ENCODE measurements at places on chromosomes 2 and 18.
A peak's percentile ranks its signal among the peaks of the same experiment; 100 is the strongest.

DNA sequence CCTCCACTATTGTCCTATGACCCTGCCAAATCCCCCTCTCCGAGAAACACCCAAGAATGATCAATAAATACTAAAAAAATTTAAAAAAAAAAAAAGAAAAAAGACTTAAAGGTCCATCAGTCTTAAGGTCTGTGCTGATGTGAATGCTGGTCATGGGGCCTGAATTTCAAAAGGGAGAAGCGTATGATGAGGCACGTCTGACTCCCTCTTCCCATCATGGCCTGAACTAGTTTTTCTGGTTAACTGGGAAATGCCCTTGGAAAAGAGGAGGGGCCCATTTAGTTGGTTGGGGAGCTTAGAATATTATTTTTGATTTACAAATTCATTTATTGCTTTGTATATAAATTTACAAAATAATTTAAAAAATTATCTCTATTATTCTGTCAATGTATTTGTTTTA is 291.0 kb upstream of the CDH19 start:
- no peak for DNase-seq

- no peak for DNase-seq
Observed at GRCh38 chr2:239528883-239529282, 128.1 kb upstream of the HDAC4 start.

GRCh38 chr2:42809819-42810120 is 17.4 kb upstream of the HAAO start:
- peak; percentile 42 for DNase-seq

GRCh38 chr2:88874063-88874657 is 182.7 kb downstream of the RPIA start:
- DNase-seq = no peak

DNA sequence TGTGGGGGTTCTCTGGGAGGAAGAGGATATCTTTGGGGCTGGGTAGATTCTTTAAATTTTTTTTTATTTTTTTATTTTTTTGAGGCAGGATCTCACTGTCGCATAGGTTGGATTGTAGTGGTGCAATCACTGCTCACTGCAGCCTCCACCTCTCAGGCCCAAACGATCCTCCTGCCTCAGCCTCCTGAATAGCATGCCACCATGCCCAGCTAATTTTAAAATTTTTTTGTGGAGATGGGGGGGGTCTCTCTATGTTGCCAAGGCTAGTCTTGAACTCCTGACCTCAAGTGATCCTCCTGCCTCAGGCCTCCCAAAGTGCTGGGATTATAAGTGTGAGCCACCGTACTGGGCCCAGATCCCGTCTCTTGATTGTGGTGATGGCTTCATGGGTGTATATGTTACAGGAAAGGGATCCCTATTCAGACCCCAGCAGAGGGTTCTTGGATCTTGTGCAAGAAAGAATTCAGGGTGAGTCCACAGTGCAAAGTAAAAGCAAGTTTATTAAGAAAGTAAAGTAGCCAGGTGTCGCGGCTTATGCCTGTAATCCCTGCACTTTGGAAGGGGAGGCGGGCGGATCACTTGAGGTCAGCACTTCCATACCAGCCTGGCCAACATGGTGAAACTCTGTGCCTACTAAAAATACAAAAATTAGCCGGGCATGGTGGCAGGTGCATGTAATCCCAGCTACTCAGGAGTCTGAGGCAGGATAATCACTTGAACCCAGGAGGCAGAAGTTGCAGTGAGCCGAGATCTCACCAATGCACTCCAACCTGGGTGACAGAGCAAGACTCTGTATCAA is 2.0 kb upstream of the C2orf68 start:
- DNase-seq = no peak

DNA sequence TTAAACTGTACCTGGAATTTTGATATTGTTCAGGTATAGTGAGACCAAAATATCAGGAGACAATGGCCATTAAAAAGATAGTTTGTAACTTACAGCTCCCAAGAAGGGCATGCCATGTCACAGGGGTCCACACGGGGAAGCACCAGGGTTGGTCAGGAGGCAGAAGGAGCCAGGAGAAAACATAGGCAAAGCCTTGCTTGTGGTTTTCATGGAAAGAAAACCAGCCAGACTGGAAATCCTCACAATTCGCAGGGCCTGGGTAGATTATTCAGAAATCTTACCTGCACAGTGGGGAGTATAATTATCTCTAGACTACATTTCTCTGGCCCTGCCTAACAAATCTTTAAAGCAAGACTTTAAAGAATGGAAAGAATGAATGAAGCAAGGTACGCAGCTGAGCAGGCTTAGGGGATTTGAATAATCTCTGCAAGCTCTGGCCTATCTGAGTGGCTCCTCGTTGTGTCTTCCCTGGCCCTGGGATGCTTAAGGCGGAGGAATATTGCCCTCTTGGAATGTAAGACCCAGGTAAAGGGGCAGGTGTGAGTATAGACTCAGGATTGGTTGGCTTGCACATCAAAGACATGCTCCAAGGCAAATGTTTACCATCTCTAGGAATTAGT is 66.9 kb upstream of the CDC42EP3 start:
- DNase-seq = no peak

DNA sequence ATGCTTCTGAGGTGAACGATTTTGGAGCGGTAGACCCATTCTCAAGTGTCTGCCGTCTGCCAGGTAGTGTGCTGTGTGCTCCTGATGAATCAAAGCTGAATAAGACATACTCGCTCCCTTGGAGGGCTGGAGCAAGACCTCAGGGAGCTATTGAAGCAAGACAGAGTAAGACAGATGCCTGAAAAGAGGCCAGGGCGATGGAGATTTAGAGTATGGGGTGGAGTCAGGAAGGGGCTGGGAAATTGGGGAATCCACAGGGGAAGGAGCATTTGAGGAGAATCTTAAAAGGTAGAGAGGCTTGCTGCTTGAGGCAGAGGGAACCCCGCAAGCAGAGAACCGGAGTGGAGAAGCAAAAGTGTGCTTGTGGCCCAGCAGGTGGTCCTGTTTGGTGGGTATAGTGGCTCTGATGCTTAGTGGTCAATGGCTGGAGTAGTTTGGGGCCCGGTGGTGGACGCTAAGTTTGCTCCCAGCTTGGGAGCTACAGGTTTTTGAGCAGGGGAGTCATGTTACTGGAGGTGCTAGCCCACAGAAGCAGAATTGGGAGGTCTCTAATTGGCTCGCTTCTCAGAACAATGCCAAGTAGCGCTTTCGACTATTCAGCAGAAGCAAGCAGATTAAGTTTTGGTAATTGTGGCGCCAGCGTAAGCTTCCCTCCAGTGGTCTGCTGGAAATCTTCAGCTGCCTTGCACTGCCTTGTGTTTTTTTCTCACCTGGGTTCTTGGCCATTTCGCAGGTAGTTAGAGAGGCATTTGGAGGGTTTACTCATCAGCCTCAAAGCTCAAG is 2.0 kb downstream of the CNNM4 start:
- no peak for DNase-seq

DNA sequence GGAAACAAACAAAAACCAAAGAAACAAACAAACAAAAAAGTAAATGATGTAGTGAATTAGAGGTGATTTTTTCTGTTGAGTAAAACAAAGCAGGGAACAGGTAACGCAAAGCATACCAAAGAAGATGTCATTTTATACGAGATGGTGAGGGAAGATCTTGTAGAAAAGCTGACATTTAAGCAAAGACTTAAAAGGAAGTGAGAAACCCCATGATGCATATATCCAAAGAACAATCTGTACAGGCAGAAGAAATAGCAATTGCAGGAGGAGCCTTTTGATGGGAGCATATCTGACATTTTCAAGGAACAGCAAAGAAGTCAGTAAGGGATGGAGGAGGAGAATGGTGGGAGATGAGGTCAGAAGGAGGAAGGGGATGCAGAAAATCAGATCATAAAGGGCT is 63.0 kb downstream of the KIDINS220 start:
- DNase-seq = no peak

GRCh38 chr2:170054997-170055396 is 123.0 kb upstream of the MYO3B start:
- no peak for DNase-seq

DNA sequence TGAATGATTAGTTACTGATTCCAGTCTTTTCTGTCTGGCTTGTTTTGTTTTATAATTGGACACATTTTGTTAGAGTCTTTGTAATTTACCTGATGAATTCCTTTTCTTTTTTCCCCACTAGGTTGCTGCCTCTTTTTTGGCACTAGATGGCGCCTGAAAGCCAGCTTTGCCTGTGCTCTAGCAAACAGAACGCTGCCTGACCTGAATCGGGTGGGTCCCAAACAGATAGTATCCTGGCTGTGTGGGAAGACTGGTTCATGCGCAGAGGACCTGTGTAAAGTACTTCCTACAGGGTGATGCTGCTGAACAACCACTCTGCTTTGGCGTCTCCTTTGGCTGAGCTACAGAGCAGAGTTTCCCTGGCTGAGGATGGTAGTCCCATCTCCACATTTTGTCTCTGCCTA is 288.2 kb downstream of the IKZF2 start:
- peak; percentile 77 for DNase-seq

GRCh38 chr2:215280326-215280725 is 31.5 kb upstream of the ATIC start:
- DNase-seq = no peak

DNA sequence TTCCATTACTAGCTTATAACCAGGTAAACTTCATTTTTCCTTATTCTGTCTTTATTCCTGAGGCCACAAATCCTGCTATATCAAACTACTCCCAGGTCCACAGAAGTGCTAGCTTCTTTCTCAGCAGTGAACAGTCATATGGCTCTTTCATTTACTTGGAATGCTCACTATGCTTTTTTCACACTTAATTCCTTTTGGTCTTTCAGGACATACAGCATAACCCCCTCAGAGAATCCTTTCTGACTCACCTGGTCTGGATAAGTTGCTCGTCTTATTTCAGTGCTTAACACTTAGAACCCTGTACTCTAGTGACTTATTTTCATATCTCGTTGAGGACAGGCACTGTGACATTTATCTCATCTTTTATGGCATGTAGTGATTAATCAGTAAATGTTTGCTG is 325.0 kb upstream of the UBE2E3 start:
- DNase-seq = no peak

GRCh38 chr2:109182426-109182825 is 53.4 kb downstream of the SH3RF3 start:
- no peak for DNase-seq

Measured in CMK (cell line).